Activated naive CD8-positive, alpha-beta T cell treated with anti-CD3 and anti-CD28 coated beads, Interleukin-2, amount 10 ng/mL, durations not matched to agents 7 days and 5 days (primary cell): ENCODE measurements at places on chromosomes 2 and 18. TPM values are rescaled to one million over a fixed set of nuclear protein-coding genes. Genes with fewer than 3 reads are reported as not detected.

DNA sequence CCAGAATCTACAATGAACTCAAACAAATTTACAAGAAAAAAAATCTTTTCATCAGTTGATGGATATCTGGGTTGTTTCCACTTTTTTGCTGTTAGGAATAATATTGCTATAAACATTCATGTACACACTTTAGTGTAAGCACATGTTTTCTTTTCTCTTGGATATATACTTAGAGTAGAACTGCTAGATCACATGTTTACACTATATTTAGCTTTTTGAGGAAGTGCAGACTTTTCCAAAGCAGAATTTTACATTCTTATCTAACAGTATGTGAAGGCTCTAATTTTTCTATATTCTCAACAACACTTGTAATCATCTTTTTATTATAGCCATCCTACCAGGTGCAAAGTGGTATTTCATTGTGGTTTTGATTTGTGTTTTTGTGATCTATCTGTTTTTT lies 103.6 kb upstream of the RMP24 start:
- H3K27ac ChIP-seq = no peak overlapping the region
- DNase-seq = no peak
- H3K36me3 ChIP-seq = no peaks in the 10 kb centered on the region
- H3K4me1 ChIP-seq = no peaks in the 10 kb centered on the region

- H3K27ac ChIP-seq = no peak overlapping the region
- DNase-seq = no peak
- H3K27me3 ChIP-seq = no peaks in the 10 kb centered on the region
These were observed 30.3 kb upstream of the RMP24 start for GRCh38 chr18:35942133-35942532.

DNA sequence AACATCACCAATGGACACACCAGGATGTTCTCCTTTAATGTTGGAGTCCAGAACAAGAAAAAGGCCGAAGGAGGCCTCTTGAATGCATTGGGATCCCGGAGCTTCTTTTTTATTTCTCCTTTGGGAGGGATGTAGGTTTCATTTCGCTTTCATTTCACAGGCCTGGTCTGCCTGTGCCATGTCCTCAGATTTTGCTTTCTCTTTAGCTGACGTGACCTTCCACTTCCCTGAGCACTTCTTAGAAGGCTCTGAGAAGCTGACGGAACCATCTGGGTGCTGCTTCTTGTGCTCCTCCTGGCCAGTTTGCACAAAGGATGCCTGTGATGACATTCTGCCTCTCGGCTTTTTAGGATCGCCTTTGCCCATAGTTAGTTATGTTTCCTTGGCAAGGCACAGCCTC lies 15.1 kb upstream of the MBOAT2 start:
- H3K27ac ChIP-seq = no peak overlapping the region
- peaks cover 28% of the 10 kb centered on the region for H3K27me3 ChIP-seq
- peaks cover 2% of the 10 kb centered on the region for H3K4me1 ChIP-seq
- no peak overlapping the region for H3K4me3 ChIP-seq
- no peak for DNase-seq
- H3K36me3 ChIP-seq = no peaks in the 10 kb centered on the region

DNA sequence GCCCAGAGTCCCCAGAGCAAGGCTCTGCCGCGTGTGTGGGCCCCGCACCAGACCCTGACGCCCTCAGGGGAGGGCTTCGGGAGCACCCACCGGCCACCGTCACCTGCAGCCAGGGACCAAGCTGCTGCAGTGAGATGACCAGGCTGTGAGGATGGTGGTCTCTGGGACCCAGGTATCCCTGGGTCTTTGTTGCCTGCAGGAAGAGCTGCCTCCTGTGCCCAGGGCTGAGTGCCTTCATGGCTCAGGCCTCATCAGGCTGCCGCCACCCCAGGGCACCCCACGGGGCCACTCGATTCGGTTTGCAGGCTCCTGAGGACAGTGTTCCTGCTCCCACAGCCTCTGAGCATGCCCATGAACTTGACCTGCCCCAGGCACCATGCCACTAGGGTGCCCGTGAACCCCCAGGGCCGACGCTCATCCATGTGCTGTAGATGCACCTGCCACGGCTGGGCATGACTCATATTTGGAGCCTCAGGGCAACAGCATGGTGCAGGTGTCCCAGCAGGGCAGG lies 109.8 kb downstream of the FAM210A start:
- no peaks in the 10 kb centered on the region for H3K27me3 ChIP-seq
- H3K4me3 ChIP-seq = peak overlapping the region; percentile 92
- DNase-seq = no peak
- H3K27ac ChIP-seq = peak overlapping the region; percentile 99
- peaks cover 63% of the 10 kb centered on the region for H3K4me1 ChIP-seq

DNA sequence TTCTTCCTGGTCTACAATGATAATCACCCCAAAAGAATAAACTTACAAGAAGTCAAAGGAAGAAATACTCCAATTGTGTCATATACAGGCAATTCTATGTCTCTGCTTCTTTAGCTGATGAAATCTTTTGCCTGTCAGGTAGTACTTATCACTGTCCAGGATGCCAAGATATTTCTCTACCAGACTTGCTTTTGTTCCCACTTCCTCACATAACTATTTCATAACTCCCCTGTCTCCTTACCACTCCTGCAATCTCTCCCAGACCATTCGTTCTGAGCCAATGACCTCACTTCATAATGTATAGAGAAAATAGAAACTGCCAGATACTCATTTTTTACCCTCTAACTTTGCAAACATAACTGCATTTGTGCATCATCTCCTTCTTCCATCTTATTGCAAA lies 39.1 kb downstream of the HNMT start:
- H3K27ac ChIP-seq = no peak overlapping the region
- DNase-seq = no peak
- H3K27me3 ChIP-seq = no peaks in the 10 kb centered on the region
- no peaks in the 10 kb centered on the region for H3K4me1 ChIP-seq
- H3K4me3 ChIP-seq = no peak overlapping the region
- no peaks in the 10 kb centered on the region for H3K36me3 ChIP-seq

GRCh38 chr2:12750166-12750905 lies 33.6 kb downstream of the TRIB2 start:
- H3K4me3 ChIP-seq = no peak overlapping the region
- no peak overlapping the region for H3K27ac ChIP-seq
- no peak for DNase-seq
- H3K36me3 ChIP-seq = peaks cover 1% of the 10 kb centered on the region

DNA sequence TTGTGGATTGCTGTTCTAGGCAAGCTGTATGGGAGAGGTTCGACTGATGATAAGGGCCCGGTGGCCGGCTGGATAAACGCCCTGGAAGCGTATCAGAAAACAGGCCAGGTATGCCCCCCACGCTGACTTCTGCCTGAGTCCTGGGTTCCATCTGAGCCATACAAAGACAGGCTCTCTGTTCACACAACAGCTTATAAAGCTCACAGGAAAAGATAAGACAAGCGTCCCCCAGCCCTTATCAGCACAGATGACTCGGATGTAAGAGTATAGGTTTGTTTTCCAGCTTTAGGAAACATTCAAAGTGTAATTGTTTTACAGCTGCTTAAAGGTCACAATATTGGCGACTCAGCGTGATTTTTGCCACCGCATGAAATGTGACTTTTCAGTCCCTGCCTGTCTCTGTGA lies 12.7 kb downstream of the CNDP2 start:
- DNase-seq = no peak
- H3K36me3 ChIP-seq = peaks cover 25% of the 10 kb centered on the region
- no peak overlapping the region for H3K4me3 ChIP-seq
- peaks cover 17% of the 10 kb centered on the region for H3K4me1 ChIP-seq

DNA sequence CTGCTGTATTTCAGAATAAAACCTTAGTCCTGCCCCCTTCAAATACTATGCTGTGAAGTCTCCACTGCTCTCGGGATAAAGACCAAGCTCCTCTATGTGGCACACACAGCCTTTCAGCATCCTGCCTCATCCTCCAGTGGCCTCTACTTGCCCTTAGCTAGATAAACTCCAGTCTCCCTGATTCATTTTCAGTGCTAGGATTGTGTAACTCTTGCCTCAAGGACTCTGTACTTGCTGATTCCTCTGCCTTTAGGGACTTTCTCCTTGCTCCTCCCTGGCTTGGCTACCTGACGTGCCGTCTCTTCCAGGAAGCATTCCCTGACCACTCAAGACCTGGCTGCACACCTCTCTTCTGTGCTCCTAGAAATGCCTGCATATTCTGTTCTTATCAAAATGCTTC lies 416.7 kb downstream of the MTX2 start:
- H3K27me3 ChIP-seq = peaks cover 20% of the 10 kb centered on the region
- no peaks in the 10 kb centered on the region for H3K36me3 ChIP-seq
- H3K27ac ChIP-seq = no peak overlapping the region
- H3K4me3 ChIP-seq = no peak overlapping the region

- peaks cover 5% of the 10 kb centered on the region for H3K4me1 ChIP-seq
- no peaks in the 10 kb centered on the region for H3K36me3 ChIP-seq
- no peak overlapping the region for H3K4me3 ChIP-seq
- peaks cover 10% of the 10 kb centered on the region for H3K27me3 ChIP-seq
- DNase-seq = no peak
These were observed 26.1 kb upstream of the SLC38A11 start for GRCh38 chr2:164981217-164981990.

DNA sequence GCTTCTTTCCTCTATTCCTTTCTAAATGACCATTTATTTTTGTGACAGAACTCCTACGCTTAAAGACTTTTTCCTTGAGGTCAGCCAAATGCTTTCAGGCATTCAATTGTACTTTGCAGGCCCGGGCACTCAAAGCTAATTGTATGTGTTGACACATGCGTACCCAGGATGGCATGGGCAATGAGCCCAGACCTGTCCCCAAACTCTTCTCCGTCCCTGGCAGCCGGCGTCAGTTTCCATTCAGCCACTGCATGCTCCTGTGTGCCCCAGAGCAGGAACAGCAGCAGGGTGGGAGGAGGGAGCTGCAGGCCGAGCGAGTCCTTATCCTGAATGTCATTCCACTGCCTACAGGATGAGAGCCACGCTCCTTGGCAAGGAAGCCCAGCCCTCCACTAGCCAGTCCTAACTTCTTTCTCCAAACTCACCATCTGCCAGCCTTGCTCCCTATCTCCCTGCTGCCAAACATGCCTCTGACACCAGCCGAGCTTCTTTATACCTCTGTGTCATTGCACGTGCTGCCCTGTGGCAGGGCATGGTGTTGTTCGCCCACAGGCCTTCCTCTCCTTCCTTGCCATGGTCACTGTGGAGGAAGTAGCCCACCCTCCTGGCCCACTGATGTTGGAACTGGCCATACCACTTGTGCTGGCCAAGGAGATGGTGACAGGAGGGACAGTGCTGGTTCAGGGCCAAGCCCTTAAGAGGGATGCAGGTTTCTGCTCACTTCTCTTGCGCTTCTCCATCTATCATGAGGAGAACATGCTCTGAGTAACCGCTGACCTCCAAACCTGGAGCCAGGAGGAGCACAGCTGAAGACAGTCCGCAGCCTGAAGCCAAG lies 116.9 kb upstream of the FHL2 start:
- no peak for DNase-seq
- H3K4me1 ChIP-seq = no peaks in the 10 kb centered on the region
- no peaks in the 10 kb centered on the region for H3K36me3 ChIP-seq
- no peak overlapping the region for H3K4me3 ChIP-seq
- no peak overlapping the region for H3K27ac ChIP-seq
- peaks cover 16% of the 10 kb centered on the region for H3K27me3 ChIP-seq

DNA sequence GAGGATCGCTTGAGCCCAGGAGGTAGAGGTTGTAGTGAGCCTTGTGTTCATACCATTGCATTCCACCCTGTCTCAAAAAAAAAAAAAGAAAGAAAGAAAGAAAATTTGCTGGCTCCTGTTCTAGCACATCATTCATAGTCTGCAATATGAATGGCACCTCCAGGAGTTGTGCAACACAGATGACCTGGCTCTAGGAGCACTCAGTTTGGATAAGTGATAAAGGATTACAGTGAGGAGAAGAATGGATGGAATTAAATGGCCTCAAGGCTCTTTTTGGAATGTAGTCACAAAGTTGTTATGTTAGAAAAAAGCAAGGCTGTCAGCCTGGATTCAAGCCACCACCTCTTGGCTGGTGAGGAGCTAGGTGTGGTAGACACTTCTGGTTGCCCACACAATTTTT lies 21.5 kb upstream of the SPRED2 start:
- no peak overlapping the region for H3K4me3 ChIP-seq
- H3K27ac ChIP-seq = no peak overlapping the region
- no peaks in the 10 kb centered on the region for H3K4me1 ChIP-seq
- no peak for DNase-seq
- peaks cover 40% of the 10 kb centered on the region for H3K27me3 ChIP-seq

DNA sequence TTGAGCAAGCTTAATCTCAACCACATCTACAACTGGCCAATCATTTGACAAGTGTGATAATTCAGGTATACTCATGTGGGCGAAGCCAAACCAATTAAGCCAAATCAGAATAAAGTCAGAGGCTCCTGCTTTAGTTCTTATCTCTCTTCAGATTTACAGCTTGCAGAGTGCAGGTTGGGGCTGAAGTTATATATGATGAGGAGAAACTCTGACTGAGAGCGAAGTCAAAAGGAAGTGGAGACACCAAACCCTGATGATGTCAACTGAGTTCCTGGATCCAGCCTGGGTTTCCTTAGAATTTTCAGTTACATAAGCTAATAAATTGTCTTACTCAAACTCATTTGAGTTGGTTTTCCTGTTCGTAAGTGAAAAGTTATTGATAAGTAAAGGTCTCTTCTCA lies 73.9 kb downstream of the ASXL2 start:
- DNase-seq = no peak
- H3K27me3 ChIP-seq = no peaks in the 10 kb centered on the region
- H3K4me1 ChIP-seq = peaks cover 47% of the 10 kb centered on the region
- H3K27ac ChIP-seq = peak overlapping the region; percentile 92
- peak overlapping the region; percentile 33 for H3K4me3 ChIP-seq

GRCh38 chr2:68764041-68764805 lies 29.6 kb downstream of the ARHGAP25 start:
- DNase-seq = peak; percentile 46
- peaks cover 4% of the 10 kb centered on the region for H3K36me3 ChIP-seq
- no peaks in the 10 kb centered on the region for H3K27me3 ChIP-seq
- peaks cover 76% of the 10 kb centered on the region for H3K4me1 ChIP-seq
- H3K4me3 ChIP-seq = peak overlapping the region; percentile 93

DNA sequence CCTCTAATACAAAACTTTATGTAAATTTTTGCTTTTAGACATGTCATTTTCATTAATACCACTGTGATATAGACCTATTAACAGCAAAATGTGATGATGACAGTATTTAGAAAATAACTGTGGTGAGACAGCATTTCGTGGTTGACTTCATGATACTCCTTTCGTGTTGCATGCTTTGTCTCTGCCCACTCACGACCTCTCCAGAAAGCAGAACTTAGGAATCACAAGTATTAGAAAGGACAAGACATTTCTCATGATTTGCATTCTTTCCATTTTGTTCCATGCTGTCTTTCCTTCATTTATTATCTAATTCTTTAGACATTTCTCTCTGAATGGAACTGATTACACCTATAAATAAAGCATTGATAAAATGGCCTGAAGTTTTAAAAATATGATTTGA lies 85.2 kb upstream of the POU3F3 start:
- H3K4me3 ChIP-seq = no peak overlapping the region
- DNase-seq = no peak
- H3K4me1 ChIP-seq = no peaks in the 10 kb centered on the region

- H3K4me1 ChIP-seq = no peaks in the 10 kb centered on the region
- no peak for DNase-seq
- H3K4me3 ChIP-seq = no peak overlapping the region
- peaks cover 15% of the 10 kb centered on the region for H3K27me3 ChIP-seq
These were observed 3.3 kb upstream of the SLC14A2 start for GRCh38 chr18:45611943-45612342.

- no peak overlapping the region for H3K4me3 ChIP-seq
- H3K4me1 ChIP-seq = peaks cover 2% of the 10 kb centered on the region
- H3K36me3 ChIP-seq = no peaks in the 10 kb centered on the region
- no peak for DNase-seq
- no peaks in the 10 kb centered on the region for H3K27me3 ChIP-seq
- no peak overlapping the region for H3K27ac ChIP-seq
These were observed 26.1 kb upstream of the PPP1R1C start for GRCh38 chr2:181959508-181959907.

EFR3B gene
- 0.11 TPM for total RNA-seq

COL3A1 gene
- not detected for total RNA-seq

IGFBP5 gene
- 0.14 TPM for total RNA-seq

ZNF396 gene
- 2.8 TPM for total RNA-seq

TSGA10 gene
- 11.1 TPM for total RNA-seq
